ENCODE measurements at places on chromosomes 3 and 15. TPM values are rescaled to one million over a fixed set of nuclear protein-coding genes. Genes with fewer than 3 reads are reported as not detected.

DNA sequence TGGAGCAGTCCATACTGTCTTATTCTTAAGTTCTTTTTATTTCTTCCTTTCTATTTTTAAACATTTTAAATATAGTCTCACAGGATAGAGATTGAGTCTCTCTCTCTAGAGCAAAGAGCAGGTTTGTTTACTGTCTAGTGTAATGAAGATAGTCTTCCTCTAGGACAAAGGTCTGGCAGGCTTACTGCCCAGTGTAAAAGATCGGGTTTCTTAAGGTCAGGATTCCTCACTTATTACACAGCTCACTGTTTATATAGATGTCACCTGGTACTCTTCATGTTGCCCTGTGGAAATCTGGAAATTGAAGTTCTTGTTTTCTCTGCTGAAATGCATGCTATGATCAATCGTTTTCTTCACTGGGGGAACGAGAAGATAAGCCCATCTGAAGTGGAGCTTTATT is 76.0 kb downstream of the ZBBX start:
- no peak overlapping the region for H3K27ac ChIP-seq
- H3K36me3 ChIP-seq, result no peaks in the 10 kb centered on the region
- H3K4me3 ChIP-seq, result no peak overlapping the region
- peak; percentile 38 for DNase-seq

GRCh38 chr15:31004220-31004733 is 12.8 kb upstream of the MTMR10 start:
- H3K36me3 ChIP-seq, result no peaks in the 10 kb centered on the region
- H3K4me3 ChIP-seq, result no peak overlapping the region
- peaks cover 5% of the 10 kb centered on the region for H3K4me1 ChIP-seq
- no peaks in the 10 kb centered on the region for H3K27me3 ChIP-seq
- no peak overlapping the region for H3K27ac ChIP-seq

DNA sequence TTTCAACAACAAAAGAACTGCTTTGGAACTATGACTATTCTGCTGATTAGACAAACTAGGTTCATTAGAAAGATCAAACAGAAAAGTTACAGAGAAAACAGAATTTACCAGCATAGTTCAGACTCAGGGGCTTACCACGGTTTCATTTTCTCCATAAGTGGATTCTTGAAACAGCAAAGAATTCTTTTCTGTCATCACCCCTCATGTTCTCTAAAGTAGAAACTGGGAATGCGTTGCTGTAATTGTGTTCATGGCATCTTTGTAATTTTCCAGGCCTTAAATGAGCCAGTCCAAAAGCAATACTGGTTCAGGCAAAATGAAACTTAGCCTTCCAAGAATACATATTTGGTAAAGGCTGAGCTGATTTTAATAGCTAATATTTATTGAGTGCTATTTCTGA is 287.8 kb downstream of the CHL1 start:
- H3K36me3 ChIP-seq, result no peaks in the 10 kb centered on the region
- DNase-seq, result no peak
- no peak overlapping the region for H3K27ac ChIP-seq
- no peaks in the 10 kb centered on the region for H3K27me3 ChIP-seq
- H3K4me3 ChIP-seq, result no peak overlapping the region
- no peaks in the 10 kb centered on the region for H3K4me1 ChIP-seq

The MKRN2OS gene
- total RNA-seq, result 0.37 TPM

- H3K36me3 ChIP-seq, result peaks cover 8% of the 10 kb centered on the region
- H3K4me3 ChIP-seq, result no peak overlapping the region
- no peak for DNase-seq
These were observed 146.6 kb downstream of the RBMS3 start for GRCh38 chr3:29427266-29428103.

DNA sequence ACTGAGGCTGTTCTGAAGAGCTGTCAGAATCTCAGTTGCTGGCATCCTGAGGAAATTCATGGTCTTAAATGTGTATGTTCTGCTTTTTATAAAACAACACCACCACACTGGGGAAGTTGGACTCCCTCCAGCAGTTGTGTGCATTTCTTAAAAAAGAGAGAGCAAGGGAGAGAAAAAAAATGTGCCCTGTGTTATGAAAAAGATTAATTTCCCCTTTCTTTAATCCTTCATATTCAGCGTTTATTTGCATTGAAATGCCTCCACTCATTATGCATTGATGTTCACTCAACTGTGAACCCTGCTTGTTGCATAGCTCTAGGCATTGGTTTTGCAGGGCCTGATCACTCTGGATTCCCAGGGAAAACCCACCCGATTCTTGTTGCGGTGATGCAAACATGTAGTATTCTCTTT is 4.4 kb upstream of the ZNF609 start:
- H3K27me3 ChIP-seq, result no peaks in the 10 kb centered on the region
- H3K4me3 ChIP-seq, result no peak overlapping the region
- H3K4me1 ChIP-seq, result peaks cover 17% of the 10 kb centered on the region
- DNase-seq, result no peak
- H3K36me3 ChIP-seq, result peaks cover 23% of the 10 kb centered on the region
- no peak overlapping the region for H3K27ac ChIP-seq

The CHRM5 gene
- total RNA-seq, result not detected

The SCN5A gene
- not detected for total RNA-seq

The GASK1A gene
- not detected for total RNA-seq

GRCh38 chr15:70580958-70581357 is 182.4 kb downstream of the UACA start:
- H3K27me3 ChIP-seq, result no peaks in the 10 kb centered on the region
- no peak for DNase-seq
- H3K27ac ChIP-seq, result no peak overlapping the region

The A4GNT gene
- total RNA-seq, result not detected

The GPR176 gene
- total RNA-seq, result 1.8 TPM

DNA sequence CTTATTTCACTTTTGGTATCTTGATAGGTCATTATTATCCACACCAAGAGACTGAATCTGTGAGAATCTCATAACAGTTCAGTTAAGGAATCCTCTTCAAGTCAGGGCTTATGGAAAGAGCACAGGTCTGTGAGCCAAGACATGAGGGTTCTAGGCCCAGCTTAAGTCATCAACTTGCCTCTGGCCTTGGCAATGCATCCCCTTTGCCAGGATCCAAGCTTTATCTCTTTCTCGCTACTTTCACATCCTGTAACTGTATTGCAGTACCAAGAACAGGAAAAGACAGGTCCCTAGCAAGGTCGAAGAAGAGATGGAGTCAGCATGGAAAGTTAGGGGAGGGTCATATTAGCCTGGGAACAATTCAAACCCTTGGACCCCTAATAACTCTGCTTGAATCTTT is 13.5 kb upstream of the APOD start:
- no peaks in the 10 kb centered on the region for H3K27me3 ChIP-seq
- H3K36me3 ChIP-seq, result no peaks in the 10 kb centered on the region
- no peak for DNase-seq
- H3K4me3 ChIP-seq, result no peak overlapping the region

GRCh38 chr3:58863206-58863605 is 186.6 kb downstream of the CFAP20DC start:
- no peaks in the 10 kb centered on the region for H3K36me3 ChIP-seq
- no peaks in the 10 kb centered on the region for H3K27me3 ChIP-seq
- no peaks in the 10 kb centered on the region for H3K4me1 ChIP-seq
- no peak for DNase-seq

- DNase-seq, result no peak
- H3K4me1 ChIP-seq, result no peaks in the 10 kb centered on the region
- H3K27me3 ChIP-seq, result peaks cover 63% of the 10 kb centered on the region
- no peaks in the 10 kb centered on the region for H3K36me3 ChIP-seq
- no peak overlapping the region for H3K4me3 ChIP-seq
- no peak overlapping the region for H3K27ac ChIP-seq
These were observed 127.2 kb downstream of the EPHA3 start for GRCh38 chr3:89234620-89235019.

GRCh38 chr15:99554880-99555488 is 10.8 kb upstream of the MEF2A start:
- H3K4me1 ChIP-seq, result peaks cover 11% of the 10 kb centered on the region
- H3K4me3 ChIP-seq, result no peak overlapping the region
- H3K27ac ChIP-seq, result peak overlapping the region; percentile 12
- no peaks in the 10 kb centered on the region for H3K27me3 ChIP-seq
- DNase-seq, result no peak
- no peaks in the 10 kb centered on the region for H3K36me3 ChIP-seq

GRCh38 chr3:24490151-24490550 is 4.5 kb downstream of the THRB start:
- H3K27ac ChIP-seq, result no peak overlapping the region
- H3K27me3 ChIP-seq, result no peaks in the 10 kb centered on the region
- H3K4me3 ChIP-seq, result no peak overlapping the region
- H3K36me3 ChIP-seq, result no peaks in the 10 kb centered on the region
- DNase-seq, result peak; percentile 69
- H3K4me1 ChIP-seq, result peaks cover 45% of the 10 kb centered on the region

The RBP2 gene
- total RNA-seq, result not detected

- no peak overlapping the region for H3K4me3 ChIP-seq
- peaks cover 64% of the 10 kb centered on the region for H3K36me3 ChIP-seq
- no peaks in the 10 kb centered on the region for H3K27me3 ChIP-seq
These were observed 5.0 kb downstream of the FAM219B start for GRCh38 chr15:74901612-74902063.

DNA sequence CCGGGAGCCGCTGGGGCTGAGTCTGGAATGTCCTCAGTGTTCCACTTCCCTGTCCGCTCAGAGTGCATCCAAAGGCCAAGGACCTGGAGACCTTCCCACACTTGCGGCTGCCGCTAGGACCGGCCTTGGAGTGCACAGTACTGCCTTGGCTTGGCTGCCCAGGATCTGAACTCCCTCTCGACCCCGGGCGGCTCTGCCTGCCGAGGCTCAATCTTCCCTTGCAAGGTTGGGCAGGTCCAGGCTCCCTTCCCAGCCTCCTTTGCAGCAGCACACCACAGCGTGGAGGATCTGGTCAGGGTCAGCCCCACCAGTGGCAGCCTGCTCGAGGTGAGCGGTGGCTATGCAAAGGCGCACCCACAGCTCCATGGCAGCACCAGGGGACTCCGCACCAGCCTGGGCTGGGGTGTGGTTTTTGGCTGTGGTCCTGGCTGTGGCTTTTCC is 69.2 kb downstream of the PLXNA1 start:
- H3K4me1 ChIP-seq, result peaks cover 8% of the 10 kb centered on the region
- no peak overlapping the region for H3K27ac ChIP-seq
- H3K27me3 ChIP-seq, result no peaks in the 10 kb centered on the region
- no peaks in the 10 kb centered on the region for H3K36me3 ChIP-seq
- no peak overlapping the region for H3K4me3 ChIP-seq
- DNase-seq, result no peak

DNA sequence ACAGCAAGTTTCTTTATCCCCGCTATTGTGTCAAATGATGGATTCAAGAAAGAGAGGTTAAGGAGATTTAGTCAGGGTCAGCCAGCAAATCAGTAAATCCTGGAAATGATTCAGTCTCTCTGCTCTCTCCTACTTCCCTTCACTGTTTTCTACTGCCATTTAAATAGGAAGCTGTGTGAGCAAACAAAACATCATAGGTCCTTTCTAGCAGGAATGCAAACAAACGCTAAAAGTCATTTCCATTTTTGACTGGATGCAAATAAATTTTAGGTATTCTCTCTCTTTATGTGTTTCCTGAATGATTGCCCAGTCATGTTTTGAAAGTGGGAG is 299.4 kb upstream of the RORA start:
- no peaks in the 10 kb centered on the region for H3K27me3 ChIP-seq
- DNase-seq, result no peak
- H3K27ac ChIP-seq, result no peak overlapping the region
- peaks cover 4% of the 10 kb centered on the region for H3K36me3 ChIP-seq

GRCh38 chr15:69939513-69940440 is 157.9 kb downstream of the TLE3 start:
- no peak overlapping the region for H3K27ac ChIP-seq
- no peak for DNase-seq
- peaks cover 59% of the 10 kb centered on the region for H3K27me3 ChIP-seq
- H3K4me1 ChIP-seq, result peaks cover 5% of the 10 kb centered on the region
- H3K36me3 ChIP-seq, result no peaks in the 10 kb centered on the region

The ADPGK gene
- total RNA-seq, result 53.7 TPM

- no peaks in the 10 kb centered on the region for H3K27me3 ChIP-seq
- no peaks in the 10 kb centered on the region for H3K36me3 ChIP-seq
- H3K27ac ChIP-seq, result no peak overlapping the region
- no peak for DNase-seq
These were observed 119.3 kb downstream of the HCN4 start for GRCh38 chr15:73249499-73249898.

DNA sequence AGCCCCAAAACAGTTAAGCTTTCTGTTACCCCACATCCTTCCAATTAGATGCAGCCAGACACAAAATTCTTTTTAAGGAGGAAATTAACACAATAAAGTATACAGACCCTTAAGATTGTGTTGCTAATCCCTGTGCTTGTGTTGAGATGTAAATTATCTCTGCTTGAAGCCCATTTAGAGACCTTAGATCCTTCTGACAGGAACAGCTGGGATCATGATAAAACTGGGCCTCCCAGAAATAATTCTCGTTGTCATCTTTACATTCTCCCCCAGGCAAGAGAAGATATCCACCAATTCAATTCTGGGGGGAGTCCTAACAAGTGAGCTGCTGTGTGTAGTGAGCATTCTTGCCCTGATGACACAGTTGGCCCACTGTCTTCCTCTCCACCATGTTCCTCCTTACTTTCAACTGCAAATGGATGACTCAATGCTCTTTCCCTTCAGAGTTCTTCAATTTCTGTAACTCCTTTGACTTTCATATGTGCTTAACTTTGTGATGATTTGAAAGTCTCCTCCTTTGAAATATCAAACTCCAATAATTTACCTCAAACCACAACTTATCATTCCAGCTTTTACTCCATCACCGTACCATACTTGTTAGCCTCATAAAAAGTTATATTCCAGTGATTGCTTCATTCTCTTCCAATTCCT is 186.6 kb downstream of the RAP2B start:
- H3K4me1 ChIP-seq, result peaks cover 7% of the 10 kb centered on the region
- no peak overlapping the region for H3K27ac ChIP-seq
- no peaks in the 10 kb centered on the region for H3K36me3 ChIP-seq
- no peak overlapping the region for H3K4me3 ChIP-seq
- DNase-seq, result no peak
- no peaks in the 10 kb centered on the region for H3K27me3 ChIP-seq

DNA sequence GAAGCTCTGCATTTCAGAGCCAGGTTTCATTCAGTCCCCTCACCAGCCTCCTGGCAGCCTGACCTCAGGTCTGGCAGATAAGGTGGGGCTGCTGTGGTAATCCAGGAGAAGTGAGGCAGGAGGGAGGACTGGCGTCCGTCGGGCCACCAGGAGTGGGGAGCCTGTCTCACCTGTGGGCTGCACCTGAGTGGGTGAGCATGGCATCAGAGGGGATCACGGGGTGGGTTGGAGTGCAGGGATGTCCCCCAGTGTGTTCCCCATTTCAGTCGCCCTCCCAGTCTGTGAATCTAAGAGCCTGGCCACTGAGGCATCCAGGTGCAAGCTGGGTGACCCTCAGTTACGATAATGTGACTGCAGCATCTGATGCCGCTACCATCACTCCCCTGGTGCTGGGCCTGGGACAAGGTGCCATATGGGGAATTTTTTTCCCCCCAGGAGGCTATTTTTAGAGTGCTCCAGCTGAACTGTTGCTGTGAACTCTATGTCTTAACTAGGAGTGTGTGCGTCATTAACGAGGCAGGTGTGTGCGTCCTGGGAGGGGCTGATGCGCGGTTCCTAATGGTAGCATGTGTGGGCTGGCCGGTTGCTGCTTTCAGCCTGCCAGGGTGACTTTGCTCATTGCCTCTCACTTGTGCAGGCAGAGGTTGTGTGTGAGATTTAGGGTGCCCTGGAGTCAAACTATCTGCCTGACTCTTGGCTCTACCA is 165.2 kb downstream of the SLCO3A1 start:
- H3K4me1 ChIP-seq, result no peaks in the 10 kb centered on the region
- H3K27me3 ChIP-seq, result no peaks in the 10 kb centered on the region
- H3K36me3 ChIP-seq, result no peaks in the 10 kb centered on the region
- no peak for DNase-seq

GRCh38 chr15:85382942-85383341 is 2.5 kb downstream of the AKAP13 start:
- no peak for DNase-seq
- peaks cover 27% of the 10 kb centered on the region for H3K36me3 ChIP-seq
- peaks cover 42% of the 10 kb centered on the region for H3K4me1 ChIP-seq
- H3K27me3 ChIP-seq, result no peaks in the 10 kb centered on the region
- peak overlapping the region; percentile 79 for H3K4me3 ChIP-seq
- peak overlapping the region; percentile 79 for H3K27ac ChIP-seq

All from MCF 10A (cell line).